ENCODE measurements at places on chromosomes 13 and 19.

GRCh38 chr13:27635266-27635665, 13.6 kb downstream of the POLR1D start:
- no peak for DNase-seq

GRCh38 chr19:13430790-13431582, 75.3 kb downstream of the CACNA1A start:
- DNase-seq, result no peak

- no peak for DNase-seq
These were observed 10.7 kb downstream of the ANO8 start for GRCh38 chr19:17323964-17324332.

DNA sequence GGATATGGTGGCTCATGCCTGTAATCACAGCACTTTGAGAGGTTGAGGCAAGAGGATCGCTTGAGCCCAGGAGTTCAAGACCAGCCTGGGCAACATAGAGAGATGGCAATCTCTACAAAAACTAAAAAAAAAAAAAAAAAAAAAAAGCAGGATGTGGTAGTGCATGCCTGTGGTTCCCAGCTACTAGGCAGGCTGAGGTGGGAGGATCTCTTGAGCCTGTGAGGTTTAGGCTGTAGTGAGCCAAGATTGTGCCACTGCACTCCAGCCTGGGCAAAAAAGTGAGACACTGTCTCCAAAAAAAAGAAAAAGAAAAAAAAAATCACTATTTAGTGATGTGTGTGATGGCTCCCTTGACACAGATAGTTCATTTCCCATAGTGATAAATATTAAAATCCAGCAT, 365.0 kb upstream of the NBEA start:
- no peak for DNase-seq

DNA sequence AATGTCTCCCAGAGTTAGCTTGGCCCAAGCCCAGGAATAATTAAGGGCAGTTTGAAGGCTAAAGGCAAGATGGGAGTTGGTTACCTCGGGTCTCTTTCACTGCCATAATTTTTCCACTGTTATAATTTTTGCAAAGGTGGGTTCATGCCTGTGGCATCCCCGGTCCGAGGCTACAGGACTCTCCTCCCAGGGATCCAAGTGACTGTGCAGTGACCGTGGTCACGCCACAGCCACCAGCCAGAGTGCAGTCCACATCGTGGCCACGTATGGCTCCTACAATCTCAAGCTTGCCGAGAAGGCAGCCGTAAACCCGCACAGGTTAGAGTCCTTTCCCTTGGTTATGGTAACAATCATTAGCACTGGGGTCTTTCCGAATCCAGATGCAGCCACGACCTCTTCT, 36.8 kb downstream of the C13orf46 start:
- DNase-seq, result no peak

DNA sequence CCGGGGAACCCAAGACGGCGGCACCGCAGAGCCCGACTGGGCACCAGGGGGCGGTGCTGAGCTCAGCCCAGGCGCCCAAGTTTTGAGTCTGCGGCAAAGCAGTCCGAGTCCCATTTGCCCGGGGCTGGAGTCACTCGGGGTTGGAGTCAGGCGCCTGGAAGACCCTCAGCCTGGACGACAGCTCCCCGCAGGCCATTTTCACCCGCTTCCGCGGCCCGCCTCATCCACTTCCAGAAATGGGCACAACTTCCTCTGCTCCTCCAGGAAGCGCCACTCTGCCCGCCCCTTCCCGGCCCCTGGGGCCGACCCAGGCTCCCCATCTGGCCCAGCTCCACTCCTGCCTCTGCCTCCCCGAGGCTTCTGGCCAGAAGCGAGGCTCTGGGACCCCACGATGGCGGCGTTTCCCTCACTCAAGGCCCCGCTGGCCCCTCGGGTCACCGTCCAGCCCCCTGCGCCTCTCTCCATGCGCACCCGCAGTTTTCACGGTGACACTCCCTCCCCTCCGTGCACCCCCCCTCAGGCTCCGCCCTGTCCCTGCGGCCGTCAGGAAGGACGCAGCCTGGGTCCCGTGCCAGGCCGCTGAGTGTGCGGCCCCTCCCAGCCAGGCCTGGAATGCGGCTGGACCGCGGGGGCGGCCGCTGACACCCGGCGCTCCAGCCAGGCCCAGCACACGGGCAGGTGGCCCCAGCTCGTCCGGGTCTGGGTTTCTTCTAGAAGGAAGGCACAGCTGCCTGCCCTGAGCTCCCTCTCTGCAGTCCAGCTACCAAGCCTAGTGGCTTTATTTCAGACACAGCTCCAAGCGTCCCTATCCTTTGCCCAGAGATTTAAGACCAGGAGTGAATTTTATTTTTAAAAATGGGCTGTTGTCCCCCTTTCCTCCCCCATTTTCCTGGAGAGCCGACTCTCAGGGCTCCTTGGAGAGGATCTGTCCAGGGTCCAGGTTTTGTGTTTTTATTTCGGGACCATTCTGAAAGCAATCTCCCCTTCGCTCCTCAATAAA, 4.7 kb downstream of the SERTAD1 start:
- peak; percentile 97 for DNase-seq

DNA sequence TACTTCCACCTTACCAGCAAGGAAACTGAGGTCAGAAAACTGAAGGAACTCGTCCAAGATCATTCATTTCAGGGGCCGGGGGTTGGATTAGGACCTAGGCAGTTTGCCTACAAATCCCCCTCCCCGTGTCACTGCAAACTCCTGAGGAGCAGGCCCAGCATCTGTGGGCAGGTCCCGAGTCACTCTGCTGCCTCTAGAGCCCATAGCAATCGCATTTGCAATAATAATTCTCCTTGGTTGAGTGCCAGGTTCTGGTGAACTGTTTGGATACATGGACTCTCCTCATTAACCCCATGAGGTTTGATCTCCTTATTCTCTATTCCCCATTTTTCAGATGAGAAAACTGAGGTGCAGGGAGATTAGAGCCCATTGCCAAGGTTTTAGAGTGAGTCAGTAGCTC, 903 bp downstream of the PIN1 start:
- no peak for DNase-seq

- no peak for DNase-seq
These were observed 1.6 kb upstream of the IGFL3 start for GRCh38 chr19:46126086-46126580.

GRCh38 chr19:5935473-5936291, 21.6 kb downstream of the CAPS start:
- no peak for DNase-seq

All from Caki2 (cell line).